Caco-2 (cell line): ENCODE measurements at places on chromosomes 12 and 14.

DNA sequence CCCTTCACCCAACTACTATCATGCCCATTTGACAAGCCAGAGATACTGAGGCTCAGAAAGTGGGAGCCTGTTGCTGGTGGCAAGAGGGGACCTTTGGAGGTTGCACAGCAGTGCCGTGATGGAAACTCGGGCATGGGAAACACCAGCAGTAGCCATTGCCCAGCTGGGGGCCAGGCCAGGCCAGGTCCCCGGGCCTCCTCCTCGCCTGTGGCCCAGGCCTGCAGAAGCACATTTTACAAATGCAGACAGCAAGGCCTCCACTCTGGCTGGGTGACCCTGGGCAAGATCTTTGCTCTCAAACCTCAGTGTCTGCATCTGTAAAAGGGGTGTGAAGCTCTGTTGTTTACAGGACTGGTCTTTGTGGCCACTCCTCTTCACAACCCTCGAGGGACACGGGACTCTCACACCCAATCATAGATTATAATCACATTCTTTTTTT lies 4.5 kb upstream of the SH2B3 start:
- no peak for DNase-seq

DNA sequence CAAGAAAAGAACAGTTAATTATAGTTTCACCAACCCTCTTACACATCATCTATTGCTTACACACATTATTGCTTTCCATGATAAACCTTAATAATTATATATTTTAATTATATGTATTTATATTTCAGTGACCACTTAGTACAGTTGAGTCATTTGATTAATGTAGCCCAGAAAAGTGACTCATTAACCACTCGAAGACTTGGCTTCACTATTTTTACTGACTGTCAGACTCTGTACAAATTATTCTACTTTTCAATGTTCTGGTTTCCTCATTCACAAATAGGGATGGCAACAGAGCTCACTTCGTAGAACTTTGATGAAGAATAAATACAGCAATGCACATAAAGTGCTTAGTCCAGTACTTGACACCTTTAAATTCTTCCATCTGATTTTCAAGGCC lies 98.3 kb downstream of the CFAP54 start:
- no peak for DNase-seq

DNA sequence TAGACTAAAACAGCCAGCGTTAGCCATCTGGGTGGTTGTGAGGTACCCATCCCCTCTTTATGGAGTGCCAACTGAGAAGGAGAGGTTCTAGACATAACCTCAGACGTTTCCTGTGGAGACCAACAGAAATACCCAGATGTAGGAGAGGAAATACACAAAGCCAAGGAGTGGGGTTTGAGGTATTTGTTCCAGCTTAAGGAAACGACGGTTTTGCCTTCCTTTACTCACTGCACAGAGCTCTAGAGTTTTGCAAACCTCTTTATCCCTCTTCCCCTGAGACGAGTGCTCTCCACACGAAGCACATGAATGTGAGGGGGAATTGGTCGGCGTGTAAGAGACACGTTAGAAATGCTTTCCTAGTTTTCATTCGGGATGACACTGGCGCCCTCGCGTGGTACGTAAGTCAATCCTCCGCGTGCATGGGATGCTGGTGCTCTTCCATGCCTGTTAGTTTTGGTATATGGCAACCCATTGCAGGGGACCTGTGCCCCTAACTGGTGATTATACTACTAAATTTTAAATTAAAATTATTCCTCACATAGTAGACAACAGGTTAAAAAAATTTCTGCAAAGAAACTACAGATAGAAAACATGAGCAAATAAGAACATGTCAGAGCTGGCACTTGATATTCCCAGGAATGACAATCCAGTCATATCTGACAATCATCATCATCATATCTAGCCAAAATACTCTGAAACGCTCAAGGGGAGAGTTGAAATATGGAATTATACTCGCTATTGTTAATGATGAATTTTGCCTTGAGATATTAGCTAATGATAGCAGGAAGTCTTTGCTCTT lies 121.7 kb downstream of the PPM1H start:
- no peak for DNase-seq

GRCh38 chr12:89525824-89526770 lies at the start of gene POC1B:
POC1B (minus strand) TSS chr12:89526047; CDS start chr12:89525895, 152 bp downstream.
- peak; percentile 89 for DNase-seq

- DNase-seq: no peak
These were observed 158.0 kb downstream of the KCNA5 start for GRCh38 chr12:5201554-5202218.
